ENCODE measurements at places on chromosomes 5 and 9.

DNA sequence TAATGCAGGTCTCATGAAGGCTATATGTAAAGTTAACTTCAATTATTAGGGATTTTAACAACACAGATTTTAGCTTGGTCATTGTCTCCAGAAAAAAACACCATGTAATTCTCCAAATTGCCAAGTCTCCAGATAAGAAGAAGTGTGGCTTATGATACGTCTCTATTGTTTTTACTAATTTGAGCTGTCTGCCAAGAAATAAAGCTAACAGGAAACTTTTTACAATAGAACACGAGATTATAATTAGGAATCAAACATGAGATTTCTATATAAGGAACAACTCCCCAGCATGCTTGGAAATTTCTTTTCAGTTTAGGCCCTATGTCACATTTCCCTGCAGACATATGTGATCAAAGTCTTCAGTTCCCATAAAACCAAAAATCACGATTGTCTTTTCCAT is 142.7 kb downstream of the MCTP1 start:
- DNase-seq, result no peak

DNA sequence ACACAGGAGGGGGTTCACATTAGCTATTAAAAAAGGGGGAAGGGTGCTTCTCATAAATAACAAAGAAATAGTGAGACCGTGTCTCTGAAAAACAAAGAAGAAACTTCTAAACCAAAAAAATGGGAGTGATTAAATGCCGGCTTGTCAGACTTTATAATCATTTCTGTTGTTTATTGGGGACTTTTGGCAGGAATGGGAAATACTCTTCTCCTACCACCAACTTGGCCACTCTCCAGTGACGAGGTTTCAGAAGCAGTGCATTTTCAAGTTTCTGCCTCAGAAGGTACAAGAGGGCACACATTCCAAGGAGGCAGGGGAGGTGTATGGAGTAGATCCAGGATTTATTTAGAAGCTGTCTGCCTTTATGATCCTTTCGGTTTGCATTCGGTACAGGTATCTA is 46.2 kb downstream of the LIX1 start:
- DNase-seq, result no peak

- no peak for DNase-seq
Measured at GRCh38 chr9:122263699-122264349, 816 bp downstream of the RBM18 start.

DNA sequence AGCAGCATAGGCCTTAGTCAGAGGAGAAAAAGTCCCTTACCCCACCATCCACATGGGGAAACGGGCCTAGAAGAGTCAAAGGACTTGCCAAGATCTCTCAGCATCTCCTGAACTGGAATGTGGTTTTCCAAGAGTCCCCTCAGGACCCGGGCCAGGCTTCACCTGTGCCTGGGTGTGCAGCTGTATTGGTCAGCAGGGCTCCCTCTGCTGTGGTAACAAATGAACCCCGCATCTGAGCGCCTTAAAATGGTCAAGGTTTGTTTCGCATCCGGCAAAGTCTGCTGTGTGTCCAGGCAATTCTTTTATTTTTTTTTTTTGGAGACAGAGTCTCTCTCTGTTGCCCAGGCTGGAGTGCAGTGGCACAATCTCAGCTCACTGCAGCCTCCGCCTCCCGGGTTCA is 168.0 kb upstream of the IER5L start:
- DNase-seq, result no peak

Data from activated CD8-positive, alpha-beta memory T cell treated with anti-CD3 and anti-CD28 coated beads for 1 hour (primary cell).